ENCODE measurements at places on chromosomes 5 and 9. TPM values are rescaled to one million over a fixed set of nuclear protein-coding genes. Genes with fewer than 3 reads are reported as not detected.

JAK2 gene
- 23.4 TPM for total RNA-seq

TLR4 gene
- total RNA-seq = 89.8 TPM

FAXDC2 gene
- 13.6 TPM for total RNA-seq

WNT8A gene
- total RNA-seq = not detected

HSDL2 gene
- total RNA-seq = 32.4 TPM

LECT2 gene
- total RNA-seq = not detected

NAIF1 gene
- total RNA-seq = 9.8 TPM

MARCOL gene
- not detected for total RNA-seq

LSM11 gene
- total RNA-seq = 3.2 TPM

CHSY3 gene
- total RNA-seq = 13.2 TPM

KIF4B gene
- total RNA-seq = not detected

TMEM167A gene
- 76.2 TPM for total RNA-seq

PCDHA11 gene
- 0.06 TPM for total RNA-seq

C9 gene
- total RNA-seq = 0.25 TPM

NIM1K gene
- total RNA-seq = 0.53 TPM

LEAP2 gene
- 0.06 TPM for total RNA-seq

C5orf24 gene
- total RNA-seq = 40.8 TPM

SLC6A7 gene
- total RNA-seq = not detected

F12 gene
- 0.25 TPM for total RNA-seq

PHF24 gene
- 0.13 TPM for total RNA-seq

PPP3R2 gene
- total RNA-seq = not detected

CCDC152 gene
- total RNA-seq = 3.8 TPM

IFT74 gene
- total RNA-seq = 17.0 TPM

PDGFRB gene
- total RNA-seq = 159 TPM

FAM13B gene
- 18.6 TPM for total RNA-seq

CDO1 gene
- 7.4 TPM for total RNA-seq

FRMD3 gene
- total RNA-seq = 3.9 TPM

DAB2IP gene
- 36.7 TPM for total RNA-seq

PTPN3 gene
- 12.7 TPM for total RNA-seq

PCDHA4 gene
- 0.37 TPM for total RNA-seq

PFN3 gene
- total RNA-seq = not detected

SLC6A19 gene
- total RNA-seq = not detected

NRG2 gene
- total RNA-seq = 2.8 TPM

SPATA31E1 gene
- not detected for total RNA-seq

Measured in aortic smooth muscle cell (primary cell).